IMR-90 (cell line): ENCODE measurements at places on chromosomes 1 and 21.

DNA sequence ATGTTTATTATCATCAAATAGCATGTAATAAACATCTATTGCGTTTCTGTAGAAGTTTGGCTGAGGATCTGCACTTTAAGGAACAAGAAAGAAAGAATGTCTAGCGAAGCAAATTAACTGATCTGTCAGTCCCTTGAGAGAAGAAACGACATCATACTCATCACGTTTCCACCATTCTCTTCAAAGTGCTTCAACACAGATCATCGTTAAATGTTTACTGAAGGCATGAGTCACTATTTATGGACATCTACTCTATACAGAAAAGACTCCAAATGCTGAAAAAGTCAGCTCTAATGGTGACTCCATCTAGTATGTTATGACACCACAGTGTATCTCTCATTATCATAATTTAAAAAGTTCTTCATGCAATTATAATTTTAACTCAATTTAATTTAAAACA lies 369.1 kb downstream of the RGS7 start:
- DNase-seq = no peak

DNA sequence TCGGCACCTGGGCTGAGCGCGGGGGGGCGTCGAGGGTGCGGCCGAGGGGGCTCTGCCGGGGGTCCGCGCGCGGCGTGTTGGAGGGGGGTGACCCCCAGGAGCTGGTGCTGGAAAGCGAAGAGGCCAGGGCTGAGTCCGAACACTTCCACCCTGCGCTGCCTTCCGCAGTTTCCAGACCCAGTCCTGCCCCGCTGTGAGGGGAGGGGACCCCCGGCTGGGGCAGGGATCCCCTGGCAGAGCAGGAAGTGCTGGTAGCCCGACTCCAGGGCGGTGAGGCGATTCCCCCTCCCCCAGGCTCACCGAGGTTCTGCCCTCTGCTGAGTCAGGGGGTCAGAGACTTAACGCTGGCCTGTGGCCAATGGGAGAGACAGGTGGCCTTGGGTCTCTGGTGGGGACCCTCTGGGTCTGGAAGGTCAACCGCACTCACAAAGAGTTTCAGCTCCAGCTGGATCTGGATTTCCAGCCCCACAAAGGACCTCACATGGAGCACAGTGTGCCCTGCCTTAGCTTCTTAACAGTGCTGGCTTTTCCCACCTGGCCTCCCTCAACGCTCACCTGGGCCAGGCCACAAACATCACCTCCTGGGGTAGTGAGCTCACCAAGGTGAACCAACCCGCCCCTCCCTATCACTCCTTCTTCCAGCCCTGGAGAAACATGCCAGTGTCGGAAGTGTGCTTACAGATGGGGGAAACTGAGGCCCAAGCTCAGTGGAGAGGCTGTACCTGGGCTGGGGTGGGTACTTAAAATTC lies 39.8 kb upstream of the SYNC start:
- DNase-seq = no peak

DNA sequence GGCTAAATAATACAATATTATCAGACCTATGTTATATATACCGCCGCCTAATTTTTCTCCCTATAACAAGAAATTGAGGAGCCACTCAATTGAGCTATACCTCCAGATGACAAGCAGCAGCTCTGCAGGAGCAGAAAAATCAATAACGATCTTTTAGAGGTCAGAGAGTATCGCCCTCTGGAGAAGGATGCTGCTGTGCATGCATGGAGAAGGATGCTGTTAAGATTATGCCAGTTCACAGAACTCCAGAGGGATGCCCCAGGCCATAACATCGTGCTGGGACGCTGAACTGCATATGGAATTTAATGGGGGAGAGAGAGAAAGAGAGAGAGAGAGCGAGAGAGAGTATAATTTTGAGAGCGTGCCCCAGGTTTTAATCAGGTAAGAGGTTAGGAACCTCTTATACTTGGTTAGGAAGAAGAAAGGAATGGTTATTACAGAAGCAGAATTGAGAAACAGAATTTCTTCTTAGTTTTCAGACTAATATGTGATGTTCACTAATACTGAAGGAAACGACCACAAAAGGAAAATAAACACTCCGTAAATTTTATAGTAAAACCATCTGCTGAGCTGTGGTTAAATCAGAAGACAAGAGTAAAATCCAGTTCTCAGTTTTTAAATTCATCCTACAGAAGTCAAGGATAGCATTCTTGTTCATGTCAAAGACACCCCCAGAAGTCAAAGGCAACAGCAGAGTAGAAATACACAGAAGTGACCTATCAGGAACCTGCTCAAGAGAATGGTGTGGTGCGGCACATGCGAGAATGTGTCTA lies 111.1 kb downstream of the SMYD2 start:
- peak; percentile 84 for DNase-seq

GRCh38 chr21:15466329-15466728 lies 263.5 kb upstream of the USP25 start:
- no peak for DNase-seq

DNA sequence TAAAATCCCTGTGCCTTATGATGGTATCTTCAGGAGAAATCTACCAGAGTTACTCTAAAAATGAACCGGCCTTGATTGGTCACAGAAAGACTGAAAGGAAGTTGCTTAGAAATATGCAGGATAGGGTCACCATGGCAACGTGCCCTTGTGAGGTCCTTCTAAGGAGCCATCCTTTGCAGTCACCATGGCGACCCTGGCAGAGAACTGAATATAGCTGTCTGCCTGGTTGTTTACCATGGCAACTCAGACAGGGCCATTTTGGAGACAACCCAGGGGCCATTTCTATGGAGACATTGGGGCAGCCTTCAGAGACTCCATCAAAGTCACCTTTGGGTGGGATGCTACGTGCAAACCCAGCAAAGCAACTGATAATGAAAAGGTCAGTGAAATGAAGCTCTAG lies 43.0 kb downstream of the SNX7 start:
- DNase-seq = peak; percentile 6

GRCh38 chr1:92165389-92165788 lies 52.3 kb upstream of the C1orf146 start:
- DNase-seq = no peak

- DNase-seq = peak; percentile 43
Observed at GRCh38 chr1:109509176-109510134, at the start of gene AMIGO1. AMIGO1 (minus strand) TSS chr1:109509727; CDS start chr1:109508912, 815 bp downstream.
